ENCODE measurements at places on chromosomes 13 and 19. TPM values are rescaled to one million over a fixed set of nuclear protein-coding genes. Genes with fewer than 3 reads are reported as not detected.

The ADAMTS10 gene
- total RNA-seq: 21.7 TPM

The LILRB1 gene
- not detected for total RNA-seq

The TMEM190 gene
- not detected for total RNA-seq

The FGF22 gene
- not detected for total RNA-seq

The ZDHHC20 gene
- 110 TPM for total RNA-seq

The KIR2DL4 gene
- total RNA-seq: not detected

Data from smooth muscle cell of the umbilical artery (primary cell).